T-helper 22 cell (primary cell): ENCODE measurements at places on chromosomes 16 and 17.

DNA sequence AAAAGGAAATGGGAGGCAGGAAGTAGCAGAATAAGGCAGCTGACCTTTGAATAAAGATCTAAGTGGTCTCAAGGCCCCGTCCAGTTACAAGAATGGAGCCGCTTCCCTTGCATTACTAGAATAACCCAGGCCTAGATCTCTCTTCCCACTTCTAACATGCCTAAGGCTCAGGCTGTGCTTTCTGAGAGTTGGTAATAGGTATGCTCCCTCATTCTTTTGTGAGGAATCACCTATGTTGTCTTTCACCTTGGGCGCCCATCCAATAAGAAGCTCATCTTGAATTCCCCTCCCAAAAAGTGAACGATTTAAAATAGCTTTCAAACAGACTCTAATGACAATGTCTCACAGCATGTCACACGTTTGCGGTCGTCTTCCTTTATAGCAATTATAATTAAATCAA is 101.2 kb downstream of the KCNJ2 start:
- DNase-seq = no peak

- DNase-seq = no peak
Observed at GRCh38 chr16:81450783-81451491, 6.3 kb downstream of the CMIP start.

DNA sequence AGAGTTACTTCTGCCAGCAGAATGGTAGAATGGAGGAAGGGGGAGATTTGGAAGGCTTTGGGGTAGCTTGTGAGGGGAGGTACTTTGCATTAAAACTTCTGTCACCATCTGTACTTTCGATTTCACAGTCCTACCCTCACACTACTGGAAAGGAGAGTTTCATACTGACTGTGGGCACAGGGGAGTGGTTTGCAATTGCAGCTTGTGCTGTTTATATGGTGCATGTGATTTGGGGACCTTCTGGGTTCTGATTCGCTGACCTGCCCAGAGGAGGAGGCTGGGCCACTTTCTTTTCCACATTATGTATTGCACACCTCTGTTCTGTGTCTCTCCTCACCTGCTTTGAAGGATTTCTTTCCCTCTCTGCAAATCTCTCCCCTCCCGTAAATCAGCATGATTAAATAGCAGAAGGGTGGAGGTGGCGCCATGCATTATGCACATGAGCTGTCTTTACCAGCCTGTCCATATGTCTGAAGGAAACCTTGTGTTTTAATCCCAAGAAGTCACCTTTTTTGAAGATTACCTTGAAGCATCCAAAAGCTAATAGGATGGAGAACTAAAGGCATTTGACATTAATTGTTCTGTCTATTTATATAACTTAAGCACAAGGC is 90.9 kb downstream of the RBFOX1 start:
- no peak for DNase-seq

DNA sequence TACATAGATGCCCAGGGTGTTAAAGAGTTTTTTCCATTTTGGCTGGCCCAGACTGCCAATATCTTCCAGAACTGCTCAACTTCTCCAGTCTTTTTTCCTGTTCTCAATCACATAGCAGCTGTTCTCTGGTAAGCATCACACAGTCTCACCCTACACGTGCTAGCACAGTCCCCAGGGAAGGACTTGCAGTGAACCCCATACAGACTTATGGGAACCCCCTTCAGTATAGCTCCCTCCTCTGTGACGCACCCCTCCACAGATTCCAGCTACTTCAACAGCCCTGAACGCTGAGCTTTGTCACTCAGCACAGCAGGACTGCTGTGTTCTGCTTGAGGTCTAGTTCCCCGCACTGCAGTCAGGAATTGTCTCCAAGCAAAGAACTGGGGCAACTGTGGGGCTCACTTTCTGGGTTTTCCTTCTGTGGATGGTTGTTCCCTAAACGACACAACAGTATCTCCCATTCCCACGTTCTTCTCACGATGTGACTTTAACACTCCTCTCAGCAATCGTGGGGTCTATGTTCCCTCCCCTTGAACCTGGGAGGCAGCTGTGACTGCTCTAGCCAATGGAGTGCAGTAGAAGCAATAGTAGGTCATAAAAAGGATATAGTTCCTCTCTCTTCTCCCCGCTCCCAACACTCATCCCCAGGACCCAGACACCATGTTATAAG is 3.6 kb downstream of the MMP28 start:
- no peak for DNase-seq

- no peak for DNase-seq
Observed at GRCh38 chr17:44318077-44318892, 6.3 kb downstream of the SLC25A39 start.

DNA sequence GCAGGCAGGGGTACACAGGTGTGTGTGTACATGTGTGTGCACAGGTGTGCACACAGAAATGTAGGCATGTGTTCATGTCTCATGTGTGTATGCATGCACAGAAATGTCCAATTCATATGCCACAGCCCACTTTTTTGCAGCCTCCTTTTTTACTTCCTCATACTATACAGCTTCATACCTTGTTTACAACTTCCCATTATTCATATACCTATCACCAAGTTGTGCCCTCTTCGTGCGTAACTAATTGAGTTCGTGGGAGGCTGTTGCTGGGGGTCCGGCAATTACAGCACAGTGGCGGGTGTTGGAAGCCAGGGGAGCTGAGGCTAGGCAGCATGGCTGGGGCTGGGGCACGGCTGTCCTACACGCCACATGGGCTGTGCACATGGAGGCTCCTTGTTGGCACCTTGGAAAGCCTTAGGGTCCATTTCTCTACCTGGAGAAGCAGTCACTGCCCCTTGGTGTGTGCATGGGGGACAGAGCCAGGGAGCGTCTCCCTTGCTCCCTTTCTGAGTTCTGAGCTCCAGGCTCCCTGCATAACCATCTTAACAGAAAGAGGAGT is 266.7 kb downstream of the ENGASE start:
- DNase-seq = no peak

GRCh38 chr17:11503308-11504035 is 94.8 kb upstream of the DNAH9 start:
- DNase-seq = no peak

- DNase-seq = no peak
Observed at GRCh38 chr17:57926723-57927047, 28.5 kb downstream of the CUEDC1 start.

- no peak for DNase-seq
Observed at GRCh38 chr17:6455321-6455705, 11.1 kb downstream of the PIMREG start.

DNA sequence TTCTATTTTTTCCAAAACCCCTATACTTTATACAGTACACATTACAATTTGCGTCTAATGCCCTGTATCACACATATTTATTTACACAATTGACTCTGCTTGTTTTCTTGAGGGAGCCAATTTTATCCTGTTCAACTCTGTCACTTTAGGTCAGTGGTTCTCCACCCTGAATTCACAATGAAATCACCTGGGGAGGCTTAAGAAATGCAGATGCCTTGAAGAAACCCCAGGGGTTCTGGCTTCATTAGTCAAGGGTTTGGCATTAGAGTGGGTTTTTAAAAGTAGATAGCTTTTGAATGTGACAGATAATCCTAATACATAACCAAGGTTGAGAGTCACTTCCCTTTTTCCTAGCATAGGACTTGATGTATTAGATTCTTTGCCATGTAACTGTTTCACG is 398.6 kb upstream of the ERCC4 start:
- no peak for DNase-seq

- no peak for DNase-seq
Observed at GRCh38 chr16:72284042-72284789, 112.3 kb upstream of the PMFBP1 start.

- peak; percentile 57 for DNase-seq
Observed at GRCh38 chr17:17682737-17683680, 1.8 kb downstream of the RAI1 start.

GRCh38 chr17:58679263-58680037 is 12.4 kb downstream of the TEX14 start:
- no peak for DNase-seq

GRCh38 chr17:57288773-57289121 is 32.4 kb downstream of the MSI2 start:
- no peak for DNase-seq

DNA sequence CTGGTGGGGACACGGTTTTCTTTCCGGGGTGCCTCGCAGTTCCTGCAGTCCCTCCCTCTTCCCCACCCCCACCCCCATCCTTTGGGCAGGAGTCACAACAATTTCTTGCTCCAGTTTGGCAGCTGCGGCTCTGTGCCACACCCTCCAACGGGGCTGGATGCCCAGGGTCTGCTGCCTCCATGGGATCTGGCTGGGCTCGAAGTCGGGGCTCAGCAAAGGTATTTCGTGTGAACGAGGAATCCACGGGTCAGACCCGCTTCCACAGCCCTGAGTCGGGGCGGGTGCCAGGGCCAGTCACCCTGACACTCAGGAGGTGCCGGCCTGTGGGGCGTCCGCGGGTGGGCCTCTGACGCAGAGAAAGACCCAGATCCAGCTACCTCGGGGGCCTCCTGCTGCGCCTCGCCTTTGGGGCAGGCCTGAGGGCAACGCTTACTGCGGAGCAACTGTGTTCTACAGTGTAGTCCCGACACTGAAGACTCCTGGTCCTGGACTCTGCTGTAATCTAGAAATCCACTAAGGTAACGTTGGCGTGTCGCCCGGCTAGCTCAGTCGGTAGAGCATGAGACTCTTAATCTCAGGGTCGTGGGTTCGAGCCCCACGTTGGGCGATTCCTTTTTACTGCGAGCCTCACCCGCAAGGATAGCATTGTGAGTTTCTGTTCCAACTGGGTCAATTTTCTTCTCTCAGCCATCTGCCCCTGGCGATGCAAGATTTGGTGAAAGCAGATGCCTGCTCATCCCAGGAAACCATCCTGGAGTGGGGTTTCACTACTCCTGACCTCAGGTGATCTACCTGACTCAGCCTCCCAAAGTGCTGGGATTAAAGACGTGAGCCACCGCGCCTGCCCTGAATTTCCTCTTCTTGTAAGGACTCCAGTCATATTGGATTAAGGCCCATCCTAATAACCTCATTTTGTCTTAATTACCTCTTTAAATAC is 12.6 kb upstream of the OR1F1 start:
- no peak for DNase-seq

GRCh38 chr17:63978272-63979200 is 5.8 kb upstream of the SCN4A start:
- no peak for DNase-seq

DNA sequence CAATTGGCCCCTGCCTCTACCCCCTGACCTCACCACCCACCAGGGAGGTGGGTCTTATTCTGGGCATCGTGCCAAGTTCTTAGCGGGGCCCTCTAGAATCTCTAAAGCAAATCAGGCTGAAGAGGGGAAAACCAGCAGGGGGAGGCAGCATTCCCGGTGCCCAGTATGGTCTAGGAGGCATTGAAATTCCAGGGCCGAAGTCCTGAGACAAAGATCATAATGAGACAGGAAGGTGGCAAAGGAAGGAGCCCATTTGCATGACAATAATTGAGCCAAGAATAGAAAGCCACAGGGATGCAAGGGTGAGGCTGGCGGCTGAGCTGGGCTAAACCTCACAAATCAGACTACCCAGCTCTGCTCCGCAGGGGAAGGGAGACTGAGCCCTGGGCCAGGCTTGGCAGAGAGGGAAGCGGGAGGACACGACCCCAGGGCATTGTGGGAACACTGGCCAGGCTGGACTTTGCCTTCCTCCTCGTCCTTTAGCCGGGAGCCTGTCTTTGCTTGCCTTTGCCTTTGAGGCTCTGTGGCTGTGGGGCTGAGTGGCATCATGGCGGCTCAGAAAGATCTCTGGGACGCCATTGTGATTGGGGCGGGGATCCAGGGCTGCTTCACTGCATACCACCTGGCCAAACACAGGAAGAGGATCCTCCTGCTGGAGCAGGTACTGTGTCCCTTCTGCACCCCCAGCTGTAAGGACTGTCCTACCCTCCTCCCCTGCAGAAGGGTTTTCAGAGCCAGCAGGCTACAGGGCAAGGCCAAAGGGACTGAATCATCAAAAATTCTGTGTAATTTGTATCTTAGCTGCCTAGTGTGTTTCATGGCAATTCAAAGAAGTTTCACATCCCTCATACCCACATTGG is at the start of gene PIPOX:
Gene PIPOX, plus strand, starts transcription at position 463 of the 860 bp plus-strand sequence. Its CDS starts 85 bp downstream, at position 548.
- no peak for DNase-seq

DNA sequence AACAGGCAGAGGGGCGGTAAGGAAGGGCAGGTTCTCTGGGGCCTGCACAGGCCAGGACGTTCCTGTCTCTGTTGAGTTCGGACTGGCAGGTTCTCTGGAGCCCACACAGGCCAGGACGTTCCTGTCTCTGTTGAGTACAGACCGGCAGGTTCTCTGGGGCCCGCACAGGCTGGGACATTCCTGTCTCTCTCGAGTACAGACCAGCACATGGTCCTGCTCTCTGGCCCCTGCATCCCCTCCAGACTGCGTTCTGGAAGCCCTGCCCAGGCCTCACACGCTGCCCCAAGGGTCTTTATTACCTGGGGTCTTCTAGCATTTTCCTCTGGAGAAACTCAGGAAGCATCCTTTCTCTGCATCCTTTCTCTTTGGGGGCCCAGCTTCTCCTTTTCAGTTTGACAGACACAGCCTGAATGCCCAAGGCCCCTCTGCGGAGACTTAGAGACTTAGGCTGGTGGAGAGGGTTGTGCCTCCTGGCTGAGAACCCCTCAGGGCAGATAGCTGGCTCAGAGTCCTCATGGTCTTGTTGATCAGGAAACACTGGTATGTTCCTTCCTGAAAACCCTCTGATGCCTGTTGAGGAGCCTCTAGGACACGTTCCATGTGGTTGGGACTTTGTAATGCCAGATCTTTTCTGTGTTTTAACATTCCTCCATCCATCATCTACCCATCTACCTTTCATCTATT is 18.0 kb upstream of the GSE1 start:
- no peak for DNase-seq

DNA sequence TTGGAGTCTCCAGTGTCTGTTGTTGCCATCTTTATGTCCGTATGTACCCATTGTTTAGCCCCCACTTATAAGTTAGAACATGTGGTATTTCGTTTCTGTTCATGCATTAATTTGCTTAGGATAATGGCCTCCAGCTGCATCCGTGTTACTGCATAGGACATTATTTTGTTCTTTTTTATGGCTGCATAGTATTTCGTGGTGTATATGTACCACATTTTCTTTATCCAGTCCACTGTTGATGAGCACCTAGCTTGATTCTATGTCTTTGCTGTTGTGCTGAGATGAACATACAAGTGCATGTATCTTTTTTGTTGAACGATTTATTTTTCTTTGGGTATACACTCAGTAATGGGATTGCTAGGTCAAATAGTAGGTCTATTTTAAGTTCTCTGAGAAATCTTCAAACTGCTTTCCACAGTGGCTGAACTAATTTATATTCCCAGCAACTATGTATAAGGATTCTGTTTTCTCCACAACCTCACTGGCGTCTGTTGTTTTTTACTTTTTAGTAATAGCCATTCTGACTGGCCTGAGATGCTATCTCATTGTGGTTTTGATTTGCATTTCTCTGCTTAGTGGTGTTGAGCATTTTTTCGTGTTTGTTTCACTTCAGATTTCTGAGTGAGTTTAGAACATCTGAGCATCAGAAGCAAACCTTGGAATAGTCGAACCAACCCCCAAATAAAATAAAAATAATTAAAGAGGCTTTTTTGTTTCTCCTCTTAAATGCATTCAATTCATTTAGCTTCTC is 304.7 kb downstream of the ZFHX3 start:
- no peak for DNase-seq
